ENCODE measurements at places on chromosomes 12 and 14. TPM values are rescaled to one million over a fixed set of nuclear protein-coding genes. Genes with fewer than 3 reads are reported as not detected.

The LGR5 gene
- total RNA-seq: not detected

- H3K4me3 ChIP-seq: no peak overlapping the region
- no peak for DNase-seq
- no peaks in the 10 kb centered on the region for H3K27me3 ChIP-seq
- no peaks in the 10 kb centered on the region for H3K4me1 ChIP-seq
- H3K36me3 ChIP-seq: no peaks in the 10 kb centered on the region
Observed at GRCh38 chr12:2560356-2560755, 234.4 kb upstream of the FKBP4 start.

DNA sequence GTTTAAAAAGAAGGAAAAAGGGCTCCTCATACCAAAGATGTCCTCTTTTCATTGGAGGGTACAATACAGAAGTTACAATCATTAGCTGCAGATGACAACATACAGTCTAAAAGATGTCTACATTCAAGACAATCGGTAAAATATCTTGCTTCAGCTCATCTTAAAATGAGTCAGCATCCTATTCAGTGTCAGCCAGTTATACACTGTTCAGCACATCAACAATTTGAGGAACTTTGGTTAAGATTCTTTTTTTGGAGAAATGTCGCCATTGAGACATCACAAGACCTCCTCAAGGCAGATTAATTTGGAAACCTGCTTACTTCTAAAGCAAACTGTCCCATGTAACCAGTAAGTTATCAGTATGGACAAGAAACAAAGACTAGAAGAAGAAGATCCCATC, 100.7 kb upstream of the SLC38A4 start:
- H3K4me3 ChIP-seq: no peak overlapping the region
- H3K27me3 ChIP-seq: no peaks in the 10 kb centered on the region
- H3K27ac ChIP-seq: no peak overlapping the region
- no peaks in the 10 kb centered on the region for H3K36me3 ChIP-seq

The KRT7 gene
- total RNA-seq: 59.0 TPM

All from pancreas (tissue), 10 donors.